Cardiac septum (tissue), 1 donor: ENCODE measurements at places on chromosomes 1 and 21. TPM values are rescaled to one million over a fixed set of nuclear protein-coding genes. Genes with fewer than 3 reads are reported as not detected.

- DNase-seq: no peak
These were observed 25.7 kb downstream of the KCNK1 start for GRCh38 chr1:233639611-233640010.

GRCh38 chr1:101474039-101474665 is 237.3 kb downstream of the S1PR1 start:
- DNase-seq: no peak

GRCh38 chr1:18077657-18078215 is 29.9 kb upstream of the IGSF21 start:
- no peak for DNase-seq

DNA sequence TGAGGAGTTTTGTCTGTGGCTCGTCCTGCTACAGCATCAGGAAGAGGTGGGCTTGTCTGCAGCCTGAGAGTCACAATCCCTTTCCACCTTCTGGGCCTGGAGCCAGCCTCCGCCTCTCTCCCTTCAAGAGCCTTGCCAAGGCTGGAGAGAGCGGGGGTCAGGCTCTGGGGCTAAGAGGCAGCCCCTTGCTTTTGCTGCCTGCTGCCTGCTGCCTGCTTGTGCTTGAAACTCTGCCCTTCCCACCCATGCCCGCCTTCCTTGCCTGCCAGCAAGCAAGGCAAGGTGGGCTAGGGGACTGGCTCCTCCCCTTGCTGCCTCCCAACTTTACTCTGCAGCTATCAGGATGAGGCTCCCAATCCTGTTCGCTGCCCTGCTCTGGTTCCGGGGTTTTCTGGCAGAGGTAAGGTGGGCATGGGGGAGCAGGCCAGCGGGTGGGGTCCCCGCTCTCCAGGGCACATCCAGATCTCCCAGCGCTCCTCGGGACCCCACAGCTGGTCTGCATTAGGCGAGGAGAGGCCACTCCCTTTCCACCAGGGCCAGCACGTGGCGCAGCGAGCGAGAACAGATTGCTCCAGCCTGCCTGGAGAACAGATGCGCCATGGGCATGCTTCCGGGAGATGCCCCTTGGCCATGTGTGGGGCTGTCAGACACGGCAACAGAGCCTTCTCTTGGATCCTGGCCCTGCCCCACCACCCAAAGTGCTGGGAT is 7.5 kb upstream of the PTPN7 start:
- no peak for DNase-seq

DNA sequence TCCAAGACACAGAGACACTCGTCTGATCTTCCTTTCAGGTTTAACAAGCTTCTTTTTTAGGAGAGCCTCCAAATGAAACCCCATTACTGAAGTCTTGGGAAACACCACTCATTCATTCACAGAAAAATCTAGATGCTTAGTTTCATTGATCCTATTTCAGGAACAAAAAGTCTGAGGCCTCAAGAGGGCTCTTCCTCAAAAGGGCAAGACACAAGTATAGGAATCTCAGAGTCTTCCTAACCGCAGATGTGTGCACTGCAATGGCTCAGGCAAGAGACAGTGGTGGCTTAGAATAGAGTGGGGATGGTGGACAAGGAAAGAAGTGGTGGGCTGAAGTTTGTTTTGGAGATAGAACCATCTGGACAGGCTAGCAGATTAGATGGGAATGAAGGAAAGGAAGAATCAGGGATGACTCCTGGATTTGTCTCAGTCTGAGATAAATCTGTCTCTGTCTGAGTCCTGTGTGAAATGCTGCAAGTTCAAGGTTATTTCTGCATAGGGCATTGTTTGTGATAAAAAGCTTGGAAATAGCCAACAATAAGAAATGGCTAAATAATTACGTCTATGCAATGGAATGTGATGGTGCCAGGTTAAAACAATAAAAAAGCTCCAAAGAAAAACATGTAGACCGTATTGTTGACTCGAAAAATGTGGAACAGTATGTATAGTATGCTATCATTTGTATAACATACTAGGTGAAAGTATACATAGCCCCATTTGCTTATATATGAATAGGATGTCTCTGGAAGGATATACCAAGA is 8.9 kb upstream of the CTSE start:
- DNase-seq: no peak

Gene KRTAP7-1
- not detected for total RNA-seq

Gene C1orf167
- 2.3 TPM for total RNA-seq

Gene ACBD6
- 19.0 TPM for total RNA-seq

Gene CXADR
- 23.8 TPM for total RNA-seq

Gene OXCT2
- total RNA-seq: 1.3 TPM
